ENCODE measurements at places on chromosomes 2 and 18. TPM values are rescaled to one million over a fixed set of nuclear protein-coding genes. Genes with fewer than 3 reads are reported as not detected.

Gene NDC80
- polyA plus RNA-seq: 43.4 TPM

Gene SCYGR4
- not detected for polyA plus RNA-seq

Gene CHRND
- 0.96 TPM for polyA plus RNA-seq

Gene COL6A3
- 235 TPM for polyA plus RNA-seq

Gene XRCC5
- polyA plus RNA-seq: 368 TPM

Gene CRACDL
- polyA plus RNA-seq: 2.5 TPM

Gene TTR
- 0.23 TPM for polyA plus RNA-seq

Gene SNTG2
- 3.2 TPM for polyA plus RNA-seq

Gene WDR35
- polyA plus RNA-seq: 43.1 TPM

Measured in left kidney (tissue), 8 donors.